ENCODE measurements at places on chromosomes 5 and 9.

DNA sequence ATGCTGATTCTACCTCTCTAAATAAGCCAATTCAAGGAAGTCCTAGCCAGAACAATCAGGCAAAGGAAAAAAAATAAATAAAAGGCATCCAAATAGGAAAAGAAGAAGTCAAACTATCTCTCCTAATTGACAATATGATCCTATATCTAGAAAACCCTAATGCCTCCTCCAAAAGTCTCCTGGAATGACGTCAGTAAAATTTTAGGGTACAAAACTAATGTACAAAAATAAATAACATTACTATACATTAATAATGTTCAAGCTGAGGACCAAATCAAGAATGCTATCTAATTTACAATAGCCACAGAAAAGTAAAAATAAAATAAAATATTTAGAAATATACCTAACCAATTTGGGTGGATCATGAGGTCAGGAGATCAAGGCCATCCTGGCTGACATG, 33.8 kb upstream of the C6 start:
- no peak for DNase-seq

GRCh38 chr9:110330484-110331105, 7.1 kb downstream of the TXNDC8 start:
- no peak for DNase-seq

DNA sequence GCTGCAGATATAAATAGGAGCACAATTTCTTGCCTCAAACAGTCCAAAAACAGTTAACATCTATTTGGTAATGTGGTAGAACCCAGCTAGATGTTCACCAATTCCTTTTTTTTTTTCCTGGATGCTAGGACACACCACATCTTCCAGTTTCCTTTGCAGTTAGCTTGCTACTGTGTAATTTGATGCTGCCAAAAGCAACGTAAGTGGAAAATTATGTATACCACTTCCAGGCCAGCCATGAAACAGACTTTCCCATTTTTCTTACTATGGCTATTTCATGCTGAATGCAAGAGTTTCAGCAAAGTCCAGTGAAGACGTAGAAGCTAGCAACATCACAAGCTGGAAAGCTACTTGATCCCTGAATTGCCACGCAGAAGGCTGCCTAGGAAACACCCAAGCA, 667.2 kb downstream of the TLE1 start:
- DNase-seq, result no peak

GRCh38 chr9:98372077-98372836, 116.8 kb upstream of the TBC1D2 start:
- no peak for DNase-seq

DNA sequence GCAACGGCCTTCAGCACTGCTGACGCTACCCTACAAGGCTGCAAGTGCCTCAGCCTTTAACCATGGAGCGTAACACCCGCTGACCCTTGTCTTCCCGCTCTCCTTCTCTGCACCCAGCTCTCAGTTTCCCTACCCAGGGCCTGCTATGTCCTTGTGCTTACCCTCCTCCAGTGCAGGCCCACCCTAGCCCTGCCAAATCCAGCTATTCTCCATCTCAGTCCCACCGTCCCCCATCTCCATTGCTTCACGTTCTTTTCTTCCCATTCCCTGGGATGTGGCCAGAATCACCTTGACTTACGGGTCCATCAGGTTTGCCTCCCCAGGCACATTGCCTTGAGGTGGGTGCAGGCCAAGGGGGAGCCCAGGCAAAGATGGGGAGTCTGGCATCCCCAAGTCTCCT, 91.2 kb downstream of the PAX5 start:
- no peak for DNase-seq

Measured in T-cell (primary cell).